Activated CD4-positive, CD25-positive, alpha-beta regulatory T cell (primary cell): ENCODE measurements at places on chromosomes 11 and 22.

GRCh38 chr11:113409526-113409925 lies 21.9 kb downstream of the ANKK1 start:
- no peak for DNase-seq

DNA sequence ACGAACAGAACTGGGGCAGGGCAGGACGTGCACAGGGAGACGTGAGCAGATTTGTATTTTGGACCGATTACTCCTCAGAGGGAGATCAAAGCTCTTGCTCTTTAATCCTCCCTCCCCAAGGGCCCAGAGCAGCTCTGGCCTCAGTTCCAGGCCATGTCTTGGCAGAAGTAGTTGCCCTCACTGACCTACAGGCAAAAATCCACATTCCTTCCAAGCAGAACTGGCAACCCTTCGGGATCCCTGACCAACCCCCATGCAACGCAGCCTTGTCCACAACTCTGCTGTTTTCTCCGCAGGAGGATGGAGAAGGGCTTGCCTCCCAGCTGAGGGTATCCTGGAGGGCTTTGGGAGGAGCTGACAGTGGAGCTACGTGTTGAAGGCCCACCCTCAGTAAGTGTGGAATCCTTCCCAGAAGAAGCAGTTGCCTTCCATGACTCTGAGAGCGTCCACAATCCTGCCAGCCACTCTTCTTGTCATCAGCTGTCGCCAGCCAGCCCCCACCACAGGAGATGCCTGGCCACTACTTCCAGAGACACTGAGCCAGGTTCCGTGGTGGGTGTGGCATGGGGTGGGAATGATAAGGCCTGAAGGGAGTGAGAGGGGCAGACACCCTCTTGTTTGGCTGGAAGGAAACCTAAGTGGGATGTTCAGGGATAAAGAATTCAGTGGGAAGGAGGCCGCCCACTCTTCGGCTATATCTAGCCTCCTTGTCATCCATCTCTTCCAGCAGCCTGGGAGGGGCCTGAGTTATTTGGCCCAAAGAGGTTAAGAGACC lies 68.1 kb downstream of the PDE2A start:
- DNase-seq, result no peak

DNA sequence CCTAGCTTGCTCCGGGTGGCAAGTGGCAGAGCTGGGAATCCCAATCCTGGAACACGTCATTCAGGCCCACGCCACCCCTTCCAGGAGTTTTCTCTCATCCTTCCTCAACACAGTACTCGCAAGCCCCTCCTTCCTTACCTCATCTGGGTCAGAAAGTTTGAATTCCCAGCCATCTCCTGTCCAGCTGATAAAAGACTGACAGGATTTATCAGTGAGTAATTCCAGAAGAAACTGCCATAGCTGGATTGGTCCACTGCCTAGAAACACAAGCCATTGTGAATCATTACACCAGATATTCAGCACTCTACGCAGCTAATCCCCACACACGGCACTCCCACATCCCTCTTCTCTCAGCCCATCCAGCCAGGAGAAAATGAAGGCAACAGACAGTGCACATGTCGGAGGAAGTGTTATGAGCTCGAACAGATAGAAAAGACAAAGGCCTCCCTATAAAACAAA lies 124.0 kb downstream of the ETS1 start:
- DNase-seq, result no peak

DNA sequence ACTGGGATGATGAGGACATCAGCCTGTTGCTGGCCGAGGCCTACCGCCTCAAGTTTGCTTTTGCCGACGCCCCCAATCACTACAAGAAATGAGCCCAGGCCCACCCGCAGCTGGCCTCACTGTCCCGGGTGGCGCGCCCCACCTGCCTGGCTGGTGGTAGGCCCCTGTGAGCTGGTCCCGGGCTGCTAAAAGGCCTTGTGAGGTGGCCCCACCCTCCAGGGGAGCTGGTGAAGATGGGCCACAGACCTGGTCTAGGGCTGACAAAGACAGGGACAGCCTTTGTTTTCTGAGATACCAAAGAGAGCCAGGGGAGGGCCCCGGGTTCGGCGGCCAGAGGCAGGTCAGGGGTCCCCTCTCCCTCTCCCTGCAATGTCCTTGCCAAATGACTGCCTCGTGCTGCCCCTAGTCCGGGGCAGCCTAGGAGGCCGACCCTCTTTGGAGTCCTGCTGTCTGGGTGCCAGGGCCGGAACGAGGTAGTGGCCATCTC lies 411.1 kb downstream of the TBC1D22A start:
- no peak for DNase-seq

GRCh38 chr11:77821349-77821851 lies 456 bp downstream of the AAMDC start:
- DNase-seq, result no peak

- no peak for DNase-seq
Observed at GRCh38 chr11:32890843-32891656, 1.6 kb upstream of the QSER1 start.

DNA sequence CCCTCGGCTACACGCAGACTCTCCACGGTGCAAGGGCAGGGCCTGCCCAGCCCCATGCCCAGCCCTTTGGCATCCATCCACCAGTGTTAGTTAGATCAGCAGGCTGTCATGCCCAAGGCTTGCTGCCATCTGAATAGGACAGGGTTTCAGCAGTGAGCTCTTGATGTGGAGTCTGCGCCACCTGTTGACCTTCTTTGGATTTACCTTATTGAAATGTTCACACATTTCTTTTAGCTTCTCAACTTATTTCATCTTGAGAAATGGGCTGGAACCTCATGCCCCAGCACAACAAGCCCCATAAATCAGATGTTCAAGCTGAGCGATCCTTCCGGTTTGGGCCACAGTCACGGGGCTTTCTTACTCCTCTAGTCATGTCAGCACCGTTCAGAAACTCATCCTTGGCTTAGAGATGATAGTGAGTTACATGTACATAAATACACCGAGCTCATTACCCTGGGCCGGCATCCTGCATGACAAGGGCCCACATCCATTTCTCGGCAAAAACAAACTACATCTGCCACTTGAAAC lies 61.7 kb downstream of the PARVB start:
- DNase-seq, result no peak

DNA sequence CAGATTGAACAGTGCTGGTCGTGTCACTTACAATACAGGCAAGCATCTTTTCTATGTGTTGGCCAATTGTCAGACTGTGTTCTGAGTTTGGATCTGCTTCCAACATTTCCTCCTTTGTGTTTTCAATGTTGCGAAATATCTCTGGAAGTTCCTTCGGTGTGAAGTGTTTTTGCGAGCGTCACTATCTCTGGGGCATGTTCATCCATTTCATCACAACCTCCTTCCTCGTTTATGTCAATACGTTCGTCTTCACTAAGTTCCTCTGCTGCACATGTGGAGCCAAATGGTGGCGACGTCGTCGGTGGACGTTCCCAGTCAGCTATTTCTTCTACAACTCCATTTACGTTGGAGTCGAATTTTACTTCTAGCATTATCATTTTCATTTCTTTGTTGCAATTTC lies 100.2 kb upstream of the LMO1 start:
- DNase-seq, result no peak

DNA sequence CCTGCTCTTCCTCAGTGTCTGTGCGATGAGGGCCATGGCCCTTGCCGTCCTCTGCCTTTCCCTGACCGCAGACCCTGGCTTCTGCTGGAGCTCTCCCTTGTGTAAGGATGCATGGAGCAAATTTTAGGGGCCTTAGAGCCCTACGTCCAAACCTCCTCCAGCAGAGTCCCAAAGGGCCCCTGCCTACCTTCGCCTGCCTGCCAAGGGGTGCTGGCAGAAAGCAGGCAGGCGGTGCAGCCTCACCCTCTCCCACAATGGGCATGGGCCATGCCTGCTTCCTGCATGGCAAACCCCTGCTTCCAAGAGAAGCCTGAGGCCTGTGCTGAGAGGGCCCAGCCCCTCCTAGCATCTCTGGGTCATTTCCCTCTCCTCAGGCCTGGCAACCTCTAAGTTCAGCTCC lies 71.3 kb upstream of the FGF3 start:
- DNase-seq, result no peak

DNA sequence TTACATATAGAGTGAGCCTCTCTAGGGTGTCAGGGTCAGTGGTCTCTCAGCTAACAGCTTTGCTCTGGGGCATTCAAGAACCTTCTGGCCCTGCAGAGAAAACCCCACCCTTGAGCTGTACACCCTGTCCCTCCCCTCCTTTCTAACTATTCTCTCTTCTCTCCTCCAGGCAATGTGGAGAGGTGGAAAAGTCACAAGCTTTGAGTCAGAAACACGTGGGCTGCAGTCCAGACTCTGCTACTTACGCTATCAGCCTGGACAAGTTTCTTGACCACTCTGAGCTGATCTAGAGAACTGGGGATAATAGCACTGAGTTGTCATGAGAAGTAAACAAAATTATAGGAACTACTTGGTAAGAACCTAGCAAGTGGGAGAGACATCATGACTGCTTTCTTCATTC lies 10.7 kb upstream of the FAM83F start:
- no peak for DNase-seq

DNA sequence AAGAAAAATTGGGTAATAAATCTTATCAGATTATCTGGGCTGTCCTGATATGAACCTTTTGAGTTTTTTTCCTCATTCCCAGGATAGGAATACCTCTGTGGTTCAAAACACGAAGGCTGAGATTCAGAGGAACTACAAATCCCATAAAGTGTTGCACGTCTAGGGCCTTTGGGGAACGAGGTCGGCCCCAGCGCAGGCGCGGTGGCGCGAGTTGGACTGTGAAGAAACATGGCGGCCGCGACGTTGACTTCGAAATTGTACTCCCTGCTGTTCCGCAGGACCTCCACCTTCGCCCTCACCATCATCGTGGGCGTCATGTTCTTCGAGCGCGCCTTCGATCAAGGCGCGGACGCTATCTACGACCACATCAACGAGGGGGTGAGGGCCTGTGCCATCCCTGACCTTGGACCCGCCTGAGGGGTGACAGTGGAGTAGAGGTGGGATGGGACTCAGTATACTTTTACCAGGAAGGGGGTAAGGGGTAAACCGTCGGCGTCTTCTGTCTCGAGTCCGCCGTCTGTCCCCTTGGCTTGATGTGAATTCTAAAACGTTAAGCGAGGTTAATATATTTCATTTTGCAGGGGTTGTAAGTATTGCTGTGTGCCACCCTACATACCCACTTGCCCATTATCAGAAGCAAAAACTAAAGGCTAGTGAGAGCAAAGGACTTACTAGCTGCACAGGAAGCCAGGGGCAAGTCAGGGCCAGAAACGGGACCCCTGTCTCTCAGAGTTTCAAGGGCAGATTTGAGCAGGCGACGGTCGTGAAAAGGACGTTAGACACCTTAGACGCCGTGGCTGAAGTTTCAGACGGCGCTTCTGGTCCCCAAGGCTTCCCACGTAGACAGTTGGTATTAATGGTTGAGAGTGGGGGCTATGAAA lies at the start of gene UQCR10:
TSS of gene UQCR10 (plus strand) at position 199 of the 881 bp plus-strand sequence. CDS start at position 229, 30 bp downstream.
- peak; percentile 86 for DNase-seq

DNA sequence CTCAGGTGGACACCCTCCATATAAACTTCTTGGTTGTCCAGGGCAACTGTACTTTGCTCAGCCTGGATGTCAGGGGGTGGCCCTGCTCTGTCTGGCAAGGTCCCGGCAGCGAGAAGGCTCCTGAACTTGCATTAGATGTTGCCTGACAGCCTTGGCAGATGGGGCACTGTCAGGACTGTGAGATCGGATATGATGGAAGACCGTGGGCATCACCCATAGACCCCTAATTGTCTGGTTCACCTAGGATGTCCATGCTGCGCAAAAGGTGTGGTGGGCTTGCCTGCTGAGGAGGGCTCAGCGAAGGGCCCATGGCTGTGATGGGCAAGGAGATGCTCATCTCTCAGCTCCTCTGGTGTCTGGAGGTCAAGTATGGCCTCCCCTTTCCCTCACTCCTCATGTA lies 62.7 kb downstream of the MYO18B start:
- DNase-seq, result no peak

GRCh38 chr22:29914991-29915533 lies 32.1 kb downstream of the MTMR3 start:
- no peak for DNase-seq

- no peak for DNase-seq
Observed at GRCh38 chr11:62127941-62128770, 4.3 kb downstream of the INCENP start.
